ENCODE measurements at places on chromosomes 16 and 17.

- no peak for DNase-seq
These were observed 37.0 kb downstream of the GAS7 start for GRCh38 chr17:10161386-10161785.

DNA sequence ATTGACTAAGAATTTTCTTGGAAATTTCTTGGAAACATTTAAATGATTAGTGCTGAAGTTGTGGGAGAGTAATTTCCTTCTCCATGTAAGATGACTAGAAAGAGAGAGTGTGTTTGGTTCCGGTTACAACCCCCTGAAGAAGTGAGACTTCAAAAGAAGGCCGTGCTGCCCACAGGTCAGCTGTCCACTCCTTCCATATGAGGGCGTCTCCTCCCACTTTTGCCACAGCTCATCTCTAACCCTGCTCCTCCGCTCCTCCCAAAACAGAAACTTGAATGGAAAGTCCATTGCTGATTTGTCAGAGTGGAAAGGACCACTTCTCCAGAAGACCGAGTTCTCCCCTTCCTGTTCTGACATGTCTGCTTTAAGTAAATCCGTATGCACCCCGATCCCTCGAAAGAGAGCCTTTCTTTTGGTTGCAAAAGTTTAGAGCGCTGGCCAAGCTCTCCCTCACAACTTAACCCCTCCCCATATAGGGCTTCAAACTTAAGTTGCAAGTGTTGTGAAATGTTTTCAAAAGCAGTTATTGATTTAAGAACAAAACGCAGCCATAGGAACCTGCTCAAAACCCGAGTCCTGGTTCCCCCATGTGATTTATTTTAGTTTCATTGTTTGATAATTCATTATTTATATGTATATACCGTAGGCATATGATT lies 129.5 kb downstream of the SOCS1 start:
- no peak for DNase-seq

DNA sequence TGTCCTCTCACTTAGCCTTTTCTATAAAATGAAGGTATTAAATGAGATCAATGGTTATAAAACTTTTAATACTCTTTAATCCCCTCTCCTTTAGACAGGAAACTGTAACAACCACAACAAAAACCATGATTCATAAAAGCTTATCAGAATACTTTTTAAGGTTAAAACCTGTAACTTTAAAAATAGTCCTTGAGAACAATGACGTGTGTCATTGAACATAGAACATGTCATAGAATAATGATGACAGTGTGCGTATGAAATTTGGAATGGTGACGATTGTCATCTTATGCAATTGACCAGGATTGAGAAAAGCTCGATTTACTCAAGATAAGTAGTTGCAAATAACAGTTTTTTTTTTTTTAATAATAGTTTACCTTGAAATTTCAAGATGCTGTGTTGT lies 94.1 kb downstream of the PLCG2 start:
- DNase-seq = no peak

DNA sequence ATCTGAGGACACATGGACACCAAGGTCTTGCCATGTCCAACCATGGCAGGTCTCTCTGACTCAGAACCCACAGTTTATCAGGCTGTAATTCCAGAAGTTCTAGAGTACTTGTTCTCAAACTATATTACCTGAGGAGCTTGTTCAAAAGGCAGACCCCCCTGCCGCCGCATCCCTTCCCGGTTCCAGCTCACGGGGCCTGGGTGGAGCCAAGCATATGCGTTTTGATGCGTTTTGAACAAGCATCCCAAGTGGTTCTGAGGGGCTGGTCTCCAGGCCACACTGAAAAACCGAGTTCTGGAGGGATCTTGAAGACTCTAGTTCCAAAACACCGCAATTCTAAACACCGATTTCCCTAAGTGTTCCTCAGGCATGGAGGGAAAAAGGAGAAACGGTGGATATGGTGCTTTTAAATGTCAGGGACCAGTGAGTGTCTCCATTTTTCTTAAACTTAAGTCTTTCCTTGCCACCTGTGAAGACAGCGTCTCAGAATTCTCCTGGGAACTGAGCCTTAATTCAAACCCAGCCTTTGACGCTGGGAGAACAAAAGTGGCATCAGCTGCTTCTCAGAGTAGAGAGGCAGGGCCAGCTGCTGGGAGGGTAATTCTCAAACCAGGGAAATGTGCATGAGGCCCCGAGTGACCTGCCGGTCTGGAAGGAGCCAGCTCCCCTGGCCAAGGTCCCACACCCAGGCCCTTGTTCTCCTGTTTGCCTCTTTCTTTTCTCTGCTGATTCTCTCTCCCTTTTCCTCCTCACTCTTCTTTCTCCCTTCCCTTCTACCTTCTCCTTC lies 84.4 kb upstream of the PLCG2 start:
- DNase-seq = no peak

DNA sequence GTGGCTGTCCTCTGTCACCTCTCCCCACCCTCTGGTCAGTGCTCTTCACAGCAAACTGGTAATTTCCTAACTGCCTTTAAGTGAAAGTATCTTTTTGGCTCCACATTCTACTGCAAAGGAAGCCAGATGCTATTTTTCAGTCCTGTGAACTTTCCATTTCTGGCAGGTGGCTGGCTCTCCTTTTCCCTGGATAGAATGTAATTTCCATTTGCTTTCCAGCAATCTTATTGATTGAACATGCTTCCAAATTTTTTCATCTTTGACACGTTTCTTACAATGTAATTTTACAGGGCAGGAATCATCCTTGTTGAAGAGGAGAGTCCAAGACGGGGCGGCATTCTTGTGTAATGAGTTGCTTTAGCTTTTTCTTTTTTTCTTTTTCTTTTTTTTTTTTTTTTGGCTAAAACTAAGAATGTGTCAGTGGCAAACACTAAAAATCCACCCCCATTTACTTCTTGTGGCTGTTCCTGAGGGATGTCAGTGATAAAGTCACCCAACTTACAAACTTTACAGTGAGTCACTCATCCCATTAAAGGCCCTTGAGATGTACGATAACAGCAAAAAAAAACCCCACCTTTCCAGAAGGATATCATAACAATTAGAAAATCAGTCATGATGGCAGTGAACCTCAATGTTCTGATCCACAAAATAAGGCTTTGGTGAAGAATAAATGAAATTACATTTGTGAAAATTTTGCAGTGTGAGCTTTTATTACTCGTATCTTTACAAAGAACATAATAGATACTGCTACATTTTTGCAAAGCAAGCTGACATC lies 29.4 kb upstream of the PRKCA start:
- no peak for DNase-seq

DNA sequence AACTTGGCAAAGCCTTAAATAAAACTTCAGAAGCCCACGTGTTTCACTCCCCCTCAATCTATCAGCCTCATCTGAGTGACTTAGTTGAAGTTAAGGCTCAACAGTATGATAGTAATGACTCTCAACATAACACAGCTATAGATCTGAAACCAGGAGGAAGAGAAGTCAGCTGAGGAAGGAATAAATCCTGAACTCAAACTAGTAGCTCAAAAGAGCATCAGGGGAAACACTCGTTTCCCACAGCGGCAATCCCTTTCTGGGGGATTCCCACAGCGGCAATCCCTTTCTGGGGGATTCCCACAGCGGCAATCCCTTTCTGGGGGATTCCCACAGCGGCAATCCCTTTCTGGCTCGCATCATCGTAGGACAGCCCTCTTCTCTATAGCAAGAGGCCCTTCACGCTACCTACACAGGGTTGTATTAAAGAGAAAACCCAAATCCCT lies 56.8 kb downstream of the ZZEF1 start:
- DNase-seq = no peak

DNA sequence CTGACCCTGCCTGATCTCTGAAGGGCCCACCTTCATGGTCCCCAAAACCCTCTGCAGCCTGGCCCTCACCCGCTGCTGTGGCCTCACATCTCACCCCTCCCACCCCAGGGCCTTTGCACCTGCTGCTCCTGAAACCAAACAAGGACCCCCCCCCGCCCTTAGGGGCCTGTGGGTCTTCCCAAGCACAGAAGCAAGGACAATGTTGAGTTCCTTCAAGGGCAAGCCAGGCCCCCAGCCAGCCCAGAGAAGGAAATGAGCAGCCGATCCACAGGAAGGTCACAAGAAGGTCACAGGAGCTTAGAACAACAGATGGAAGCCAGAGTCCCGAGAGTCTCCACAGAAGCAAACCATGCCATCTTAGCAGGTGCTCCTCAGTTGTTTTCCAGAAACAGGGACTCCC lies 493 bp upstream of the PDE6G start:
- DNase-seq = no peak

GRCh38 chr17:48561884-48562810 lies 16.0 kb downstream of the HOXB4 start:
- no peak for DNase-seq

GRCh38 chr17:8884336-8884990 lies 17.0 kb upstream of the PIK3R6 start:
- no peak for DNase-seq

DNA sequence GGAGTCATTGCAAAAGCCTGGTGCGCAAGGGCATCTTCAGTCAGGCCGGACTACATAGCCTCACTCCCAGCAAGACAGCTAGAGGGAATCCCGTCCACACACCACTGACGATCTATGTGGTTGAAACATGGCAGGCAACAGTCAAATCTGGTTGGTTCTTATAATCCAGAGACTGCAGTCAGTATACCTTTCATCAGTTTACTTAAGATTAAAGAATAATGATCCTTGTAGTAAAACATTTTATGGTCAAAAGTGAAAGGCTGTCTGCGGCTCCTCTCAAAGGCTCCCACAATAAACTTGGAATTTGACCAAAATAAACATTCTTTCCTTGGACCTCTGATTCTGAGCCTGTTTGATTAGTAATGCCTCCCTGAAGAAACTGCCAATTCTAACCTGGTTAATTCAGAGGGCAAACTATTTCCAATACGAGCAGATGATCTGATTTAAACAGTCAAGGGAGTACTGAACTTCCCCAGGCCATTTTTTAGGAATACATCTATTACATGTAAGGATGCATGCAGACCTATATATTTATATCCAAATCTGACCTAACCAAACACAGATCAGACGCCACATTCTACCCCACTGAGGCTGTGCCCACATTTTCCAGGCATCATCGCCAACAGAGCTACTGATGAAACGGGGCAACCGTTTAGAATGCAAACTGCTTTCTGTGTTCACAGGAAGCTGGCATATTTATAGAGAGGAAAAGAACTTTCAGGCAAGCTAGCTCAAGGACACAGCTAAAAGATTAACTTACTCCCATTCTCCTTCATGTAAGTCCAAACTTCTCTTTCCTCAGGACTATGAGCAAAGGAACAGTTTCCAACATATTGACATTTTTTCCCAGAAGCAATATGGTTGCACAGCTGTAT lies 15.3 kb upstream of the TXNDC11 start:
- no peak for DNase-seq

GRCh38 chr16:26594666-26595065 lies 472.1 kb upstream of the C16orf82 start:
- no peak for DNase-seq

DNA sequence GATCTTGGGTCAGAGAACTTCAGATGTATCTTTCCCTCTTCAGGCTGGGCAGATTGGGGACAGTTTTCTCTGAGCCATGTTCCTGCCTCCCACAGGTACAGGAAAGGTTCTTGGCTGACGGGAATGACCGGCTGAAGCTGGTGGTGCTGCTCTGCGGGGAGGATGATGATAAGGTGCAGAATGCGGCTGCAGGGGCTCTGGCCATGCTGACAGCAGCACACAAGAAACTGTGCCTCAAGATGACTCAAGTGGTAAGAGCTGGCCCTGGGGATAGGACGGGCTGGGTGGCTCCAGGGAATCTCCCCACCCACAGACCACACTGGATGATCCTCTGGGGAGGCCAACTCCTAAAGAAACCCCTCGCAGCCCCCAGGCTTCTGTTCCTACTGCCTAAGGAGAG lies 10.9 kb downstream of the SLC35G3 start:
- DNase-seq = no peak

GRCh38 chr16:31167315-31167714 lies 12.6 kb upstream of the FUS start:
- DNase-seq = no peak

DNA sequence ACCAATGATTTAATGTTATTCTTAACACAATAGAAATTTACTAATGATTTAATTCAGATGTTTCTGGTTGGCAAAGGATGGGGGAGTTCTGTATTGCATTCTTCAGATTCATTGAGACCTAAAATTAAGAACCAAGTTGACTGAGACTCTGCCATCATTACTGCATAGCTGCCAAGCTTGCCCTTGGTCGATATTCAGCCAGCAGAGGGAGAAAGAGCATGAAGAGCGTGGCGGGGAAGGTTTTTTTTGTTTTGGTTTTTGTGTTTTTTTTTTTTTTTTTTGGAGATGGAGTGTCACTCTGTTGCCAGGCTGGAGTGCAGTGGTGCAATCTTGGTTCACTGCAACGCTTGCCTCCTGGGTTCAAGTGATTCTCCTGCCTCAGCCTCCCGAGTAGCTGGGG lies 659.4 kb upstream of the EEF2KMT start:
- DNase-seq = no peak

GRCh38 chr17:49148171-49148570 lies 15.6 kb downstream of the B4GALNT2 start:
- DNase-seq = no peak

- no peak for DNase-seq
These were observed 8.0 kb upstream of the MYH13 start for GRCh38 chr17:10380631-10381408.

Measured in stimulated activated CD4-positive, alpha-beta T cell treated with anti-CD3 and anti-CD28 coated beads, Interleukin-1b, Interleukin-23, amount 100 ng/mL, for 48 hours (primary cell).